ENCODE measurements at places on chromosomes 5 and 9. TPM values are rescaled to one million over a fixed set of nuclear protein-coding genes. Genes with fewer than 3 reads are reported as not detected.

DNA sequence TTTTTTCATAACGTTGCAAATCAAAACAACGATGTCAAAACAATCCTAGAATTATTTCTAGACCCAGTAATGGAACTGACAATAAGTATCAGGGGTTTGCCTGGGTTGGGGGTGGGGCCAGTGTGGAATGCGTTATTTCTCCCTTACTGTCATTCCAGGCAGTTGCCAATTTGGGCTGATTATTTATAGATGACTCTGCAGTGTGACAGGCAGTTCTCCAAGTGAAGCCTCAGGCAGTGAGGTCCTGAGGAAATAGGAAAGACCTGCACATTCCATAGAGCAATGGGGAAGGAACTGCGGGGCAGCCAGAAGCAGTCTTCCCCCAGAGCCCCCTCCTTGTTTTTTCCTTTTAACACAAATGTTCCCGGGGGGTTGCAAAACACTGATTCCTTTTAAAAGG, 179.0 kb downstream of the YTHDC2 start:
- no peaks in the 10 kb centered on the region for H3K36me3 ChIP-seq
- no peak overlapping the region for H3K27ac ChIP-seq
- no peaks in the 10 kb centered on the region for H3K4me1 ChIP-seq
- H3K4me3 ChIP-seq, result no peak overlapping the region
- DNase-seq, result no peak

GRCh38 chr5:170235876-170236864, 3.4 kb downstream of the C5orf58 start:
- no peaks in the 10 kb centered on the region for H3K27me3 ChIP-seq
- no peak overlapping the region for H3K27ac ChIP-seq
- H3K36me3 ChIP-seq, result no peaks in the 10 kb centered on the region
- H3K4me3 ChIP-seq, result no peak overlapping the region
- DNase-seq, result no peak
- no peaks in the 10 kb centered on the region for H3K4me1 ChIP-seq

Gene RICTOR
- 116 TPM for total RNA-seq

- no peaks in the 10 kb centered on the region for H3K36me3 ChIP-seq
- no peak overlapping the region for H3K4me3 ChIP-seq
- no peak for DNase-seq
- no peaks in the 10 kb centered on the region for H3K27me3 ChIP-seq
- no peak overlapping the region for H3K27ac ChIP-seq
Measured at GRCh38 chr5:6936031-6936430, 222.8 kb downstream of the TENT4A start.
